EL (cell line): ENCODE measurements at places on chromosomes 3 and 15.

GRCh38 chr15:67422296-67422695, 98.6 kb upstream of the C15orf61 start:
- DNase-seq, result no peak

GRCh38 chr15:52682200-52682599, 3.0 kb upstream of the ATOSA start:
- DNase-seq, result no peak

- DNase-seq, result no peak
These were observed 41.7 kb downstream of the RAB27A start for GRCh38 chr15:55247766-55248427.

GRCh38 chr3:102905811-102906210, 471.0 kb downstream of the ZPLD1 start:
- DNase-seq, result no peak

DNA sequence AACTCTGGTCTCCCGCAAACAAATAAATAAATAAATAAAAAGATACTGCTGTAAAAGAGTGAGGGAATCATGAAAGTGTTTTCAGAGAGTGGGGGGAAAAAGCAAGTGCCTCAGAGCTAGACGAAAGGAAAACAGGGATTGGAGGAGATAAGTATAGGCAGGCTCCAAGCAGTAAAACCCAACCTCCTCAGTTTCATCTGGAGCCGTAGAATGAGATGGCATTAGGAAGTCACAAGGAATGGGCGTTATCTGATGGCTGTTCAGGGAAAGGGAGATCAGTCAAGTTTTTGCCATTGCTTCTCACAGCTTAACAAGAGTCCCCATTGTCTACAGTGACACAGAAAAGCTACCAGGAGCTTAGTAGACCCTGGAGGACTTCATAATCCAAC, 451.5 kb upstream of the PPP2R3A start:
- no peak for DNase-seq

- no peak for DNase-seq
These were observed 43.6 kb upstream of the SPTSSB start for GRCh38 chr3:161414907-161415306.

DNA sequence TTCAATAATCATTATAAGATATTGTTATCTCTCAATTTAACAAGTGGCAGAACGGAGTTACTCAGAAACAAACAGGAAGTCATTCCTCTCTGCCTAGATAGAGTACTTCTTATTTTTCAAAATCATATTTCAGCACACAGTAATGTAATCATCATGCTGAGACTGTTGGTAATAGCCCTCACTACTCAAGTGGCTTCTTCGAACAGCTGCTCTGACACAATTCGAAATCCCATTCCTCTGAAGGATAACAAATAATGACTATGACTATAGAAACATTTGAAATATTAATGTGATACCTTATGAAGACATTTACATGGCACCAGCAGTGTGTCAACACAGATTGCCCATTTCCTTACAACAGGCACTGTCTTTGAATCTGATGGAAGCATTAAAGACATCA, 1249.8 kb downstream of the NSUN3 start:
- DNase-seq, result no peak
